Cerebellar nuclear complex (tissue), 1 donor: ENCODE measurements at places on chromosomes 6 and 20.

GRCh38 chr20:16098890-16099639 lies 474.2 kb downstream of the KIF16B start:
- no peak for DNase-seq

GRCh38 chr6:156833755-156834154 lies 56.6 kb downstream of the ARID1B start:
- no peak for DNase-seq

GRCh38 chr6:10595731-10596664 lies 74.8 kb downstream of the GCNT2 start:
- no peak for DNase-seq

GRCh38 chr6:7106752-7107577 lies 796 bp upstream of the RREB1 start:
- no peak for DNase-seq

GRCh38 chr20:40746251-40746650 lies 57.2 kb upstream of the MAFB start:
- no peak for DNase-seq

DNA sequence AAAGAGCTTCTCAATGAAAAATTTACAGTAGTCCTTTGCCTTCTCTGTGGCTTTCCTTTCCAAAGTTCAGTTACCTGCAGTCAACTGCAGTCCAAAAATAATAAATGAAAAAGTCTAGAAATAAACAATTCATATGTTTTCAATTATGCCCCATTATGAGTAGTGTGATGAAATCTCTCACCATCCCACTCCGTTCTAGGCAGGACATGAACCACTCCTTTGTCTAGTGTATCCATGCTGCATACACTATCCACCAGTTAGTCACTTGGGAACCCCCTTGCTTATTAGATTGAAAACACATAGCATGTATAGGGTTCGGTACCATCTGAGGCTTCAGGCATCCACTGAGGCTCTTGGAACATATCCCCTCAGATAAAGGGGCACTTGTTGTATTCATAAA lies 80.6 kb upstream of the EYA4 start:
- DNase-seq = no peak

DNA sequence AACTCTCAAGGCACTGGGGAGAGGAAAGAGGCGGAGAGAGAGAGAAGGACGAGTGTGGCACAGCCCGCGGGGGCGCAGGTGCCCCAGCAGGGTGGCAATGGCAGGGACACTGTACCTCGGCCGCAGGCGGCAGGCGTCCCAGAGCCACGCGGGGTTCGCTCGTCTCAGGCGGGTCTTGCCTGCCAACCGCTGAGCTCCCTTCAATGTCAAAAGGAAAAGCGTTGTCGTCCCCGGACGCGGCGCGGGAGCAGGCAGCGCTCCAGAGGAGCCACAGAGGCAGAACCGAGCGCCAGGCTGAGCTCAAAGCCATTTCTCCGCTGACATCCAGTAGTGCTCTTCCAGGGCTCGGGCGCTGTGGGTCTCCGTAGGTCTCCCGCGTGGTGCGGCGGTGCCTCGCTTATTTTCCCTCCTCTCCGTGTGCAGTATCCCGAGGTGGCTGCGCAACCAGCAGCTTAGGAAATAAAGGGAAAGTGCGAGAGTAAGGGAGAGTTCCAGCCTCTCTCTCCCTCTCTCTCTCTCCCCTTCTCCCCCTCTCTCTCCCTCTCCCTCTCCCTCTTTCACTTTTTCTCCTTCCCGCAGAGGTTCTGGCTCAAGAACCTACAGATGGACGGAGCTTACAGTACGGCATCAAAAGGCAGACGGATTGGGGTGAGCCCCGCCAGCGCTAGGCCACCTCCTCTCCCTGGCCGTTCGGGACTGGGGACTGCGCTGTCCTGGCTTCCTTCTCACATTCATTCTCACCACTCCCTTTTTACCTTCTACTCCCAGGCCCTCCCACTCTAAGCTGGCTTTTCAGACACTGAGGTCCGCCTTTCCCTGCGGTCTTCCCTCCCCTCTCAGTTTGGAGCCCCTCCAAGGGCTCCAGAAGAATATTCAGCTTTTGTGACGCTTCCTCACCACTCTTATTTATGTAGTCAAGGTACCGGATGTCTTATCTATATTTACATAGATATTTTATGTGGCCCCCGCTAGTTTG lies at the start of gene LAMA4:
TSS of gene LAMA4 (minus strand) at position 727 of the 976 bp plus-strand sequence. CDS start at position 310, 417 bp downstream.
- DNase-seq = no peak

- no peak for DNase-seq
Observed at GRCh38 chr20:6662309-6662708, 105.2 kb upstream of the BMP2 start.

DNA sequence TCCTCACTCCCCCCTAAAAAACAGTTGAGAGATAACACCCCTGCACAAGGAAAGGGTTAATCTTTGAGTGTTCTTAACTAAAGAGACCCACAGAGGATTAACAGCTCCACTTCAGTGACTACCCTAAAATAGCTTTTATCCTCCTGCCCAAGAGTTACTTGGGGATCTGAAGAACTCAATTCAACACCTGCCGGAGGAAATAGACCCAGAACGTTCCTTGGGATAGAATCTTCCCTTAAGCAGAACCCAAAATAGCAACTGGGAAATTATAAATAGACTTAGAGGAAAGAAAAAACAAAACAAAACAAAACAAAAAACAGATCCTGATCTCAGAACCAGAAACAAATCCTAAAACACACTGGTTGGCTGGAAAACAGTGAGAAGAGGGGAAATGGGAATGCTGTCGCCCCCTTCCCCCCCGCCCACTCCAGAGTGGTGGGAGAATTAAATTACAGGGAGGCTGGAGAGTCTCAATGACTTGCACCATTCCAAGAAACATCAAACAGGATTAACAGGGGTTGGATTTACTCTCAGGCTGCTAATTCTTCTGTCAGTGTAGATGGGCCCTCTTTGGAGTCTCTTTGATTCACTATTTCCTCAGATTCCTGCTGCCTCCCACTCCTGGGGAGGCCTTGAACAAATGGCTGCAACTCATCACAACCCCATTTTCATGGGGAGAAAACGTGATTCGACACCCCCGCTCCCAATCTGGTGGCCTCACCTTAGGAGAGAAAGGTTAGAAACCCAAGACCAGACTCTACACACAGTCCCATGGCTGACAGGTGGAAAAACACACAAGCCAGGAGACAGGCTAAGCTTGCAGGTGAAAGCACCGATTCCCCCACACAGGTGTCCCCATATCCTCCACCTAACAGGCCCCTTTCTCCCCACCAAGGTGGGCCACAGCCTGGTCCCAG lies 1.4 kb downstream of the PLAGL2 start:
- no peak for DNase-seq

DNA sequence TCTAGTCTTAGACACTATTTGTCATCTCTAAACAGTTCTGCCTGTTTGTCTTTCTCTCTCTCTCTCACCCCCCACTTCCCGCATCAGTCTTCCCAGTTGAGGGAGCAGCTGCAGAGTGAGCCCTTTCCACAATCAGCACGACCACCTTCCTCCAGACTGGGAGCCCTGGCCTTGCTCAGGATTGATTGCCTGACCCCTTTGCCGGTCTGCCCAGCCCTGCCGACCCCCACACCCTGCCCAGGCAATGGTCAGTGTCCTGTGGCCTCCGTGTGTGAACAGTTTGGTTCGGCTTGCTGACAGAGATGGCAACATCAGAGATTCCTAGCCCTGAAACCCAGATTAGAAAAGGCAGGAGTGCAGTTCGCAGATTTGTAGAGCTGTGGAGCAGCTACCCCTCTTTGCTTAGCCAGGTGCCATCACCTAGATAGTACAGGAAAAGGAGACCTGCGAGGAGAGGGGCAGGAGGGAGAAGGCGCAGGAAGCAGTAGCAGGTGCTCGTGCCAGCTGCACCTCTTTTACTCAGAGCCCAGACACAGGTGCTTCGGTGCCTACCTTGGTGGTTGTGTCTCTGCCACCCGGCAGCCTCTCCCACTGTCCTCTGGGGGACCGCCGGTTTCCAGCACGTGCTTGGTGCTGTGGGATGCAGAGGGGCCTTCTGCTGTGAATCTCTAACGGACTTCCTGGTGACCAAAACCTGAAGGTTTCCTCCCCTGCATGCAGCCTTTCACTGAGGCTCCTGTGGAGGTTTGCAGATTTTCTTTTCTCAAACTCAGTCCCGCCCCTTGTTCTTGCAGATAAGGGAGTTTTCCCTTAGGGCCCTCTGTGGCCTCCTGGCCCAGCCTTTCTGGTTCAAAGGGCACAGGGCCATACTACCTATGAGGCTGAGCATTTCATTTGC lies 92.4 kb downstream of the SCML4 start:
- no peak for DNase-seq

DNA sequence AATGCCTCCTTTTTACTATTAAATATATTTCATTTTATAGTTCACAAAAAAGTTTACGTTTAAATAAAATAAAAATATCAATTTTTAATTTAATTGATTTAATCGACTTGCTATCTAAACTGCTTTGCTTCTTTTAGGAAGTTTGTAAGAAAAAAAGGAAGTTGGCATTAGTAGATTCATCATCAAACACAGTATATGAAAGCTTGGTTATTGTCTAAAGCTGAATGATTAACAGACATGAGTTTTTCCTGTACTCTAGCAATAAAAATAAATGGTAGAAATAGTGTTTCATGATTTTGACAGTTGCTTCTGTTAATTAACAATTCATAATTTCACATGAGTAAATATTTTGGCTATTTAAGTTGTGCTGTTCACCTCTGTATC lies 1285.5 kb upstream of the GJE1 start:
- no peak for DNase-seq

GRCh38 chr6:43799551-43800297 lies 29.7 kb downstream of the VEGFA start:
- DNase-seq = no peak

DNA sequence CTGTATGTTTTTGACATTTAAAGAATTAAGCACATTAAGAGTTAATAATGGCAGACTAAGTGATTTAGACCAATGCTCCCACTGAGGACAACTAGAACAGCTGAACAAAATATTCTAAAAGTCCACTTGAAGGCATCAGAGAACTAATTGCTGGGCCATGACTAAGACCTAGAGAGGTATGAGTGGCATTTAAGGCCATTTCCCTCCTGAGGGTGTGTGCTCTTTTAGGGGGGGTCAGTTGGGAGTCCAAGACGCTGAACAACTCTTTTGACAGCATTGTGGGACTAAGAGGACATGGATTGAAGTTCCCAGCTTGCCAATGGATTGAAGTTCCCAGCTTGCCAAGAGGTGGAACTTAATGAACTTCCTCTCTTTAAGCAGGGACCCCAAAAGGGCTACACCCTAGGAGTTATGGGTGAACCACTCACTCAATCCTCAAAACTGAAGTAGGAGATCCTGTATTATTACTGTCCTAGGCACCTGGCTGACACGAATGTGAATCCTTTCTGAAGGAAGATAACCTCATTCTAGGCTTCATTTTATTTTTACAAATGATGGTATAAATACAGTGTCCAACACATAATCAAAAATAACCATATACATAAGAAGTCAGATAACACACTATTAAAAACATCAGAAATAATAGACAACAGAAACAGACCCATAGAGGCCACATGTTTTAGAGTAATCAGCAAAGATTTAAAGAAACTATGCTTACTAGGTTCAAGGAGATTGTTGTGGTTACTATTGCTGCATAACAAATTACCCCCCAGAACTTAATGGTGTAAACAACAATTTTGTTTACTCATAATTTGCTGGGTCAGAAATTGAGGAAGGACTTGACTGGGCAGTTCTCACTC lies 175.1 kb downstream of the VEGFA start:
- no peak for DNase-seq

- no peak for DNase-seq
Observed at GRCh38 chr6:148611213-148611612, 135.6 kb upstream of the UST start.

- no peak for DNase-seq
Observed at GRCh38 chr6:139475241-139475640, 100.8 kb upstream of the CITED2 start.

DNA sequence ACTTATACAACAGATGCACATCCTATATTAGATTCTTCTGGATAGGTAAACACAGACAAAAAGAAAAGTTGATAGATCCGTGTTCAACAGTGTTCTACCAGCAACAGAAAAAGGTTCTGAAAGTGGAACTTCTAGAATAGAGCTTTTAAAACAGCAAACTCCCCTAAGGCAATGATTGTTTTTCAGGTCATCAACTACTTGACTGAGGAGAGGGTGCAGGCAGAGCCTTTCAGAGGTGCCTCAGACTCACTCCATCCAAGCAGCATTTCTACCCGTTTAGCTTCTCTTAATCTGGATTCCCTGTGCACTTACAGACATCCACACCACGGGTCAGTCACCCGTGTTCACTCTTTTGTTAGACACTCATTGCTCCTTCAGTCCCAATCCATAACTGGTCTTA lies 28.9 kb downstream of the FYN start:
- no peak for DNase-seq

- DNase-seq = no peak
Observed at GRCh38 chr6:7413151-7413823, 23.7 kb downstream of the RIOK1 start.

GRCh38 chr6:75775219-75775618 lies 26.2 kb downstream of the MYO6 start:
- no peak for DNase-seq

GRCh38 chr6:87702589-87702945 lies 534 bp upstream of the AKIRIN2 start:
- no peak for DNase-seq

GRCh38 chr6:105746130-105746505 lies 340.0 kb upstream of the PRDM1 start:
- DNase-seq = no peak

GRCh38 chr6:163964789-163965188 lies 550.3 kb downstream of the QKI start:
- DNase-seq = no peak

- no peak for DNase-seq
Observed at GRCh38 chr20:32466739-32467505, 108.8 kb downstream of the ASXL1 start.
